ENCODE measurements at places on chromosomes 16 and 17. TPM values are rescaled to one million over a fixed set of nuclear protein-coding genes. Genes with fewer than 3 reads are reported as not detected.

- no peak for DNase-seq
- H3K27me3 ChIP-seq: no peaks in the 10 kb centered on the region
- no peaks in the 10 kb centered on the region for H3K36me3 ChIP-seq
- H3K27ac ChIP-seq: no peak overlapping the region
- no peak overlapping the region for H3K4me3 ChIP-seq
These were observed 23.0 kb downstream of the SLC35G3 start for GRCh38 chr17:35170968-35171771.

DNA sequence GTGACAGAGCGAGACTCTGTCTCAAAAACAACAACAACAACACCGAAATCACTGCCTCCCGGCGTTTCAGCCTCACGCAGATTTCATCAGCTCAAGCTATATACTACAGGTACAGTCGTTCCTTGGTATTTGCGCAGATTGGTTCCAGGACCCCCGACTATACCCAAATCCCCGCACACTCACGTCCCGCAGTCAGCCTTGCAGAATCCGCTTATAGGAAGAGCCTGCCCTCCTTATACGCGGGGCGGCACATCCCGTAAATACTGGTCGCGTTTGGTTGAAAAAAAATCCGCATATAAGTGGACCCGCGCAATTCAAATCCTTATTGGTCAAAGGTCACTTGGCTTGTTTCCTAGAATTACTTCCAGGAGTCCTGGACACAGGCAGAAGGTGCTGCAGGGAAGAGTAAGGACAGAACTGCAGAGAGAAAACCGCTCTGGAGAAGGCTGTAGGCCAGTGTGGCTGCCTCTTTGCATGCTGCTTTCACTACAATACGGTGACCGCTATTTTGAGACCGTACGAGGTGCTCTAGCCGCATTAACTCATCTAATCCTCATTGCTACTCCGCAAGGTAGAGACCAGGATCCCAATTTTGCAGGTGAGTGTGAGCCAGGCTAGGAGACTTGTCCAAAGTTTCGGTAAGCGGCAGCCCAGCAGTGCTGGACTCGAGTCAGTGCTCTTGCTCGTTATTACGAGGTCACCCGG lies 718 bp downstream of the NDUFAB1 start:
- peaks cover 34% of the 10 kb centered on the region for H3K36me3 ChIP-seq
- H3K4me1 ChIP-seq: peaks cover 19% of the 10 kb centered on the region
- peak overlapping the region; percentile 79 for H3K4me3 ChIP-seq
- H3K27ac ChIP-seq: no peak overlapping the region
- no peak for DNase-seq

GRCh38 chr16:17356243-17356933 lies 114.4 kb downstream of the XYLT1 start:
- peaks cover 32% of the 10 kb centered on the region for H3K4me1 ChIP-seq
- no peak overlapping the region for H3K4me3 ChIP-seq
- peaks cover 2% of the 10 kb centered on the region for H3K27me3 ChIP-seq

DNA sequence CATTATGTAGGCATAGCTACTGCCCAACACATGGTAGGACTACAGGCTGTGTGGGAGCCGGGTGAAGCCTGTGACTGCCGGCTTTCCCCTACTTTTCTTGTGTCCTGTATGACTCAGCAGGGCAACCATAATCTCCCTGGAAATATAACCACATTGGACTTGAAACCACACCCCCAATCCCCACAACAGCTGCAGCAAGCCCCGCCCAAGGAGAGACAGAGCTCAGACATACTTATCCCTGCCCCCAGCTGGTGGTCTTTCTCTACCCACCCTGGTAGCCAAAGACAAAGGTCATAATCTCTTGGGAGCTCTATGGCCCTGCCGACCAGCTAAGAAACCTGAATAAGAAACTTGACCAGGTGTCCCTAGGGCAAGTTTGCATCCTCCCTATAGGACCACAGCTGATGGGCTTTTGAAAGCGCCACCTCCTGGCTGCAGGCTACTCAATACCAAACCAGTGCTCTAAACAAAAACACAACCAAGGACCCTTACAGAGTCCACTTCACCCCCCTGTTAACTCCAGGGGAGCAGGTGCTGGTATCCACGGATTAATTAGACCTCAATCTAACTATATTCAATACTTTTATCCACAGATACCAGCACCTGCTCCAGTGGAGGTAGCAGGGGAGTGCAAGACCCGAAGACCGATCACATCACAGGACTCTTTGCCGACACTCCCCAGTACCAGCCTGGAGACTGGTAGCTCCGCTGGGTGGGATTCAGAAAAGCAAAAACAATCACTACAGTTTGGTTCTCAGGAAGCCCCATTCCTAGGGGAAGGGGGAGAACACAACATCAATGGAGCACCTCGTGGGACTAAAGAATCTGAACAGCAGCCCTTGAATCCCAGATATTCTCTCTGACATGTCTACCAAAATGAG lies 91.2 kb downstream of the IRX5 start:
- H3K27ac ChIP-seq: no peak overlapping the region
- no peak for DNase-seq
- no peaks in the 10 kb centered on the region for H3K4me1 ChIP-seq
- no peak overlapping the region for H3K4me3 ChIP-seq

DNA sequence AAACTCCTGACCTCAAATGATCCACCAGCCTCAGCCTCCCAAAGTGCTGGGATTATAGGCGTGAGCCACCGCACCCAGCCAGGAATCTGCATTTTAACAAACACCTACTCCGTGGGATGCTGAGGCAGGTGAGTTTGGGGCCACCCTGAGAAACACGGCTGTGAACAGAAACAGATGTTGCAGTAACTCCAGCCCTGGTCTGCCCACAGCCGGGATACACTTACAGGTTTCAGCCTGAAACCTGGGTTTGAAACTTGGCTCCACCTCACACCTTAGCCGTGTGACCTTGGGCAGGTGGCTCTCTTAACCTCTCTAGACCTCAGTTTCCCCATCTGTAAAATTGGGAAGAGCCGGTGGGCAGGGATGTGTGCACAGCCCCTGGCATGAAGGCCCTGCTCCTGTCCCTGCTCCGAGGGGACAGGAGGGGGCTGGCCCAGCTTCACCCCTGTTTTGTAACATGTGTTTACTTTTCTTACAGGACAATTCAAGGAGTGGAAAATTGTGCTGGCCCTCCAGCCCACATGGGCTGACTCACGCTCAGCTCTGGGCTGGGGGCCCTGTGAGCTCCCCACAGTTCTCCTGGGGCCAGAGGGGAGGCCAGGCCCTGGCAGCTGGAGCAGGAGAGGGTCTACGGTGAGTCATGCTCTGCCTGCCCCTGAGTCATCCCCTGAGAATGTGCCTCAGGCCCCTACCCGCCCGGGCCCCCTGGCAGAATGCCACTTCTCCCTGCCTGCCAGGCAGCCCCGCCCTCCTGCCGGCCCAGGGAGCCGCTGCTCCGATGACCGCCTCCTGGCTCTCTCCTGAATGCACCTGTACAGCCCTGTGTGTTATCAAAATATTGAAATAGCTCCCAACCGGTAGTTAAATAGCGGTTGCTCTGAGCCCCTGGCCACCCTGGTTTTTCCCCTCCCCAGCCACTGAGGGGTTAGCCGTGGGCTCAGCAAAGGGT lies 7.7 kb upstream of the PPL start:
- H3K4me1 ChIP-seq: peaks cover 22% of the 10 kb centered on the region
- H3K27me3 ChIP-seq: peaks cover 11% of the 10 kb centered on the region
- H3K36me3 ChIP-seq: no peaks in the 10 kb centered on the region
- no peak for DNase-seq
- no peak overlapping the region for H3K4me3 ChIP-seq

The PPP1R27 gene
- total RNA-seq: 0.17 TPM

Measured in spinal cord (tissue), 10 donors.